ENCODE measurements at places on chromosomes 1 and 21. TPM values are rescaled to one million over a fixed set of nuclear protein-coding genes. Genes with fewer than 3 reads are reported as not detected.

PTAFR gene
- total RNA-seq: 0.55 TPM

TINAGL1 gene
- total RNA-seq: 14.2 TPM

C4BPA gene
- total RNA-seq: not detected

SPRR2E gene
- not detected for total RNA-seq

A3GALT2 gene
- not detected for total RNA-seq

CD1D gene
- total RNA-seq: 6.4 TPM

CLIC6 gene
- 0.59 TPM for total RNA-seq

MPZ gene
- total RNA-seq: 5.6 TPM

LRRC38 gene
- total RNA-seq: 0.28 TPM

VHLL gene
- not detected for total RNA-seq

LRRC39 gene
- total RNA-seq: 0.52 TPM

RNU1-1 gene
- under 0.01 TPM for total RNA-seq

GRCh38 chr1:55970526-55971110 lies 608.7 kb downstream of the PLPP3 start:
- no peak for DNase-seq

DNA sequence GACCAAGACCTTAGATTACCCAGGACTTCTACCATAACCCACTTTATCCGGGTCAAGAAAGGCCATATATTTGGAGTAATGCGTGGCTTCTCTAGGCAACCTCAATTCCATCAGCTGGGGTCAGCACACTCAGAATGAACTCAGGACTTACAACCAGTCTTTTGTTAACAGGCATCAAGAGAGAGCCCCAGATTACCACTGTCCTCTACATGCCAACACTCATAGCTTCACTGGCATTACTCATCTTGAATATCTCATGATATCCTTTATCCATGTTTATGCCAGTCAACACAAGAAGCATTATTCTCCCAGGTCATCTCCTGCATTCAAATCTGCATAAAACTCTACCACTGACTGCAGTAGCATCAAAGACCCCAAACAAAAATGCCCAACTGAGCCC lies 6.6 kb upstream of the FCGR2A start:
- no peak for DNase-seq

- DNase-seq: no peak
Measured at GRCh38 chr1:218642033-218642948, 297.2 kb downstream of the TGFB2 start.

- peak; percentile 16 for DNase-seq
Measured at GRCh38 chr21:16194095-16194787, 464.5 kb downstream of the USP25 start.

GRCh38 chr1:21633992-21634805 lies 35.0 kb downstream of the RAP1GAP start:
- DNase-seq: no peak

- DNase-seq: no peak
Measured at GRCh38 chr1:225771661-225772322, 5.8 kb upstream of the SRP9 start.

DNA sequence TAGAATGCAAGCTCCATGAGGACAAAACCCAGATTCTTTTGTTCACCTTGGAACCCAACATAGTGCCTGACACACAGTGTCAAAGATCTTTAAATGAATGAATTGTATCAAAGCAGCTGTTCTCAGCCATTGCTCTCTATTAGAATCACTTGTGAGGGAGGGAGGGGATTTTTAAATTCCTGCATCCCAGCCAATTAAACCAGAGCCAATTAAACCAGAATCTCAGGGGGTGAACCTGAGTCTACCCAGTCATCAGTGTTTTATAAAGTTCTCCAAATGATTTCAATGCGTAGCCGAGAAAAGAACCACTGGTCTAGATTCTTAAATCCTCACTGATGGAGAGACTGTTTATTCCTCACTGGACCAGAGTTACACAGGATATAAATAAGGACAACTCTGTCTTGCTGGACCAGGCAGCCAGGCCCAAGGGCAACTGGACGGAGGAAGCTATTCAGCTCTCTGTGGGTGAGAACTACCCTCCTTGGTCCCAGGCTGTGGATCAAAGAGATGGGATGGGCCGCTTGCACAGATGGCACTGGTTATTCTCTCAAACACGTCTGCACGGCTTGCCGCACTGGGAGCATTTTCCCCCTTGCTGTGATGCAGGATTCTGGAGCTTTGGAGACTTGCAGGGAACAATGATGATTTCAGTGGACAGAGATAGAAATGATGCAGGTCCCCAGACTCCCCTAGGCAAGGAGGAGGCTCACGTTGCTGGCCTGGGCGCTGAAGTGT lies 20.0 kb upstream of the CDCA8 start:
- DNase-seq: no peak

- DNase-seq: peak; percentile 59
Measured at GRCh38 chr1:50417507-50417906, 5.7 kb downstream of the DMRTA2 start.

GRCh38 chr21:35201288-35201687 lies 152.2 kb upstream of the RUNX1 start:
- DNase-seq: no peak

GRCh38 chr1:53732912-53733317 lies 6.0 kb downstream of the GLIS1 start:
- DNase-seq: no peak

DNA sequence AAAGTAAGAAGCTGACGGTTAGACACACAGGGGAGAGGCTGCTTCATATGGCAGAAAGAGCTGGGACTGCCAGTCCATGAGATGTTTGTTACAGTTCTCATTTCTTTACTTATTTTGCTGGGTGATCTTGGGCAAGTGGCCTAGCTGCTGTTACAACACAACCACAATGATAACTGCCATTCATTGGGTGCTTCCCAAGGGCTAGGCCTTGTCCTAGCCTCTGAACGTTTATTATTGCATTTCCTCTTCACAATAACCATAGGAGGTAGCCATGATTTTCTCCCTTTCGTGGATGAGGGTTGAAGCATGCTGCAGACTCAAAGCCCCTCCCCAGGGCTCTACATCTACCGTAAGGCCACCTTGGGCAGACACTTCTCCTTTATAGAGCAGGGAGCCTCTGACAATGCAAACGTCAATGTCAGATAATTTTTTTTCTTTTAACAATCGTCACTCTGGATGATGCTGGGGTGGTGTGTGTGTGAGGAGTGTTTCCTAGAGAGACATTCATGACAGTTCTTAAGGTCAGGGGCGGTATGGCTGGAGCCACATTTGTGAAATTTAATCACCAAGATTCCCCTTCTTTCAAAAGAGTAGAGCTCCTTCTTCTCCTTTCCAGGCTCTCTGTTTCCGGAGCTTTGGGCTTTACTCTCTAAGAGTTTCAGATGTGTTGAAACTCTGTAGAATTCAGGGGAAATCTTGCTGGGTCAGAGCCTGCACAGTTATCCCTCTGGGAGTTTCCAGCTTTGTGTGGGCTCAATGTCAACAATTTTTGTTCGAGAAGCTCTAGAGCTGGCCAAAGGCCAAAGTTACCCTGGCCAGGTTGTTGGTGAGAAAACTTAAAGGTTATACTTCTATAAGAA lies 138.5 kb upstream of the SGIP1 start:
- DNase-seq: no peak

GRCh38 chr1:31033598-31033997 lies 31.9 kb downstream of the PUM1 start:
- DNase-seq: no peak

GRCh38 chr1:222910699-222911098 lies 95.9 kb downstream of the DISP1 start:
- DNase-seq: no peak

All from H7 (cell line).